ENCODE measurements at places on chromosomes 2 and 18.
A peak's percentile ranks its signal among the peaks of the same experiment; 100 is the strongest.

DNA sequence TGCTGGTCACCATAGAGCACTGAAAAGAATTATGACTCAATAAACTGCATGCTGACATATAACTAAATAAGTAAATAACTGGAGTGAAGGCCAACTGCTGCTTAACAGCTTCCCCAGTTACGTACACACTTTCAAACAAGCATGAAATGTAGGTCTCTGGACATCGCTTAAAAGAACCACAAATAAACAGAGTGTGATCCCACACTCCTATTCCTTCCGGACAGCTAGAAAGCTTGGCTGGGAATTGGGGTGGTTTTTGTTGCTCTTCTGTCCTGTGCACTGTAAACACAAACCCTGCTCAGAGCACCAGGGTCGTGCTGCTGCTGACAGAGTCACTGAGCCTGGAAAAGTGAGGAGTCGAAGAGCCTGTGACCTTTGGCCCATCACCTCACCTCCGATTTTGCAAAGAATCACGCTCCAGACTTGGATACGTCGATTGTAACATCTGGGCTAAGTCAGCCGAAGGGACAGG is 162.7 kb upstream of the NT5C1B start:
- H3K4me3 ChIP-seq = no peak overlapping the region
- H3K27ac ChIP-seq = no peak overlapping the region
- no peaks in the 10 kb centered on the region for H3K36me3 ChIP-seq
- no peaks in the 10 kb centered on the region for H3K4me1 ChIP-seq
- DNase-seq = no peak

- H3K27me3 ChIP-seq = no peaks in the 10 kb centered on the region
- peak overlapping the region; percentile 48 for H3K4me3 ChIP-seq
- H3K4me1 ChIP-seq = peaks cover 8% of the 10 kb centered on the region
- peak overlapping the region; percentile 20 for H3K27ac ChIP-seq
Observed at GRCh38 chr2:199851501-199851810, 464 bp upstream of the FTCDNL1 start.

DNA sequence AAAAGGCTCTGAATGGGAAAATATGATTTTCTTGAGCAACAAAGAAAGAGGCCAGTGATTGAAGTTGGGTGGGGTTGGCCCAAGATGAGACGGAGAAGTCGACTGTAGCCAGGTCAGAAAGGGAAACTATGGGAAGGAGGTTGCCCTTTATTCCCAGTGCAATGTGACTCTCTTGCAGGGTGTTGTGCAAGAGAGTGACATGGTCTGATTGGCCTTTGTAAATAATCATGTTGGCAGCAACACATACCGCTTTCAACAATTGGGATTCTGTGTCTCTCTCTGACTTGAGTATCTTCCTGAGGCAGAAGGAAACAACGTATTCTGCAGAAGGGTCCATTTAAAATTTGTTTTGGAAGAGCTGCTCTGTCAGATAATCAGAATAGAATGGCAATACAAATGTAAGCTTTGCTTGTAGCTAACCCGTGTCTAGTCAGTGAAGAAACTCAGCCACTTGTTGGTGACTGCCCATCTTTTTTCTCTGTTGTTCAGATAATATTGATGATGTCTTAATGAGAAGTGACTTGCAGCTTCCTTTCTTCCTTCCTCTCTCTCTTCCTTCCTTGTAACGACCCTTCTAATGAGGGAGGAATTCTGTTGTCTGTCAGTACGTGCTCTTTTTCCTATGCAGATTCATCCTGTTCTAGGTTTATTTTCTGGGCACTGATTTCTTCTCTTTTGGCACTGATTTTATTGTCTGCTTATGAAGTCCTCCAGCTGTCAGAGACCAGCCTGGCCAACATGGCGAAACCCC is 311.0 kb upstream of the FAM98A start:
- no peaks in the 10 kb centered on the region for H3K27me3 ChIP-seq
- H3K4me1 ChIP-seq = no peaks in the 10 kb centered on the region
- no peak for DNase-seq
- H3K27ac ChIP-seq = no peak overlapping the region

GRCh38 chr2:164735309-164735919 is 106.2 kb downstream of the COBLL1 start:
- H3K4me1 ChIP-seq = no peaks in the 10 kb centered on the region
- H3K4me3 ChIP-seq = no peak overlapping the region
- DNase-seq = no peak
- H3K36me3 ChIP-seq = no peaks in the 10 kb centered on the region
- H3K27me3 ChIP-seq = no peaks in the 10 kb centered on the region

DNA sequence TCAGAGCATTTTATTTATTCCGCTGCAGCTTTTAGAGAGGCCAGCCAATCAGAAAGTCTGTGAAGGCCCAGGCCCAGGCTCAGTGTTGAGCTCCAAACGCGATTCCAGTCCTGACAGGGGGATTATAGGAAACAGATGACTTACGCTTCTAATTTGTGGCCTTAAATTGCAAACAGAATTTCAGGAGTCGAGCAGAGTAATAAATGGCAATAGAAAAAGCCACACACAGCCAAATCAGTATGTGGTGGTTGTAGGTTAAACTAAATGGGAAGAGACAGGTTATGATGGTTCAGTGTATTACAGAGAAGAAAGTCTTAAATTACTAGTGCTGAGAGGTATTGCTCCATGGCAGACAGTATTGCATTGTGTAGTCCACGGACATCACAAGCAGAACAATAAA is 131.0 kb upstream of the ZEB2 start:
- H3K27ac ChIP-seq = no peak overlapping the region
- DNase-seq = no peak
- no peaks in the 10 kb centered on the region for H3K36me3 ChIP-seq
- no peak overlapping the region for H3K4me3 ChIP-seq
- no peaks in the 10 kb centered on the region for H3K27me3 ChIP-seq
- H3K4me1 ChIP-seq = no peaks in the 10 kb centered on the region

DNA sequence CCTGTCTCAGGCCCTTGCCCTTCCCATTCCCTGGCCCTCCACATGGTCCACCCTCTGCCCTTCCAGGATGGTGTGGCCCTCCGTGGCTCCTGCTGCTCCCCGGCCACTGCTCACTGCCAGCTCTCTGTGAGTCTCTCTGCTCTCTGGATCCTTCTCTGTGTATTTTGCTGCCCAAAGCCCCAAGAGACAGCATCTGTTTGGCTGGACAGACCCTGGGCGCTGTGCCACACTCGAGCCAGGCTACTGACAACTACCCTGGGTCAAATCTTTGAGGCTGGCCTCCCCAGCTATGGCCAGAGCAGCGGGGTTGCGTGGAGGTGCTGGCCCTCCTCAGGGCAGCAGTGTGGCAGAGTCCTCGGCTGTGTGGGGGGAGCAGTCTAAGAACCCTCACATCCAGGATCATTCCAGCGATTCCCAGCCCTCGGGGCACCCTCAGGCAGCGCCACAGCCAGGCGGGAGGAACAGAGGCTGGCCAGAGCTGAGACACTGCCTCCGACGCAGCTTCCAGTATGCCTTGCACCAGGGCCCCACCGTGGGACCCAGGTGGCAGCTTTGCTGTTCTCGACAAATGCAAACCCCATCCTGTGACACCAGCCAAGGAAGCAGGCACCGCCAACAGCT is 139.4 kb upstream of the GLI2 start:
- no peaks in the 10 kb centered on the region for H3K27me3 ChIP-seq
- no peak for DNase-seq
- no peaks in the 10 kb centered on the region for H3K36me3 ChIP-seq

- no peak overlapping the region for H3K27ac ChIP-seq
- DNase-seq = no peak
- no peaks in the 10 kb centered on the region for H3K36me3 ChIP-seq
Observed at GRCh38 chr2:118431997-118432396, 343.7 kb downstream of the INSIG2 start.

GRCh38 chr2:130755256-130756052 is at the start of gene AMER3:
TSS of gene AMER3 (plus strand) at chr2:130755540. CDS start at chr2:130762073, 6,533 bp downstream.
- H3K4me3 ChIP-seq = no peak within 1 kb of the TSS
- peaks cover 23% of the 10 kb centered on the region for H3K27me3 ChIP-seq
- peaks cover 9% of the 10 kb centered on the region for H3K4me1 ChIP-seq
- H3K36me3 ChIP-seq = no peaks in the 10 kb centered on the region
- H3K27ac ChIP-seq = no peak within 1 kb of the TSS
- DNase-seq = no peak

GRCh38 chr18:46294318-46294717 is 190.1 kb downstream of the HAUS1 start:
- H3K27ac ChIP-seq = no peak overlapping the region
- H3K4me1 ChIP-seq = peaks cover 8% of the 10 kb centered on the region
- H3K4me3 ChIP-seq = no peak overlapping the region
- DNase-seq = no peak

GRCh38 chr18:37566479-37567060 is 972 bp upstream of the CELF4 start:
- H3K4me3 ChIP-seq = no peak overlapping the region
- H3K27ac ChIP-seq = no peak overlapping the region
- no peak for DNase-seq
- H3K27me3 ChIP-seq = peaks cover 12% of the 10 kb centered on the region
- H3K36me3 ChIP-seq = no peaks in the 10 kb centered on the region

GRCh38 chr2:220293966-220294365 is 666.5 kb downstream of the SLC4A3 start:
- H3K4me1 ChIP-seq = no peaks in the 10 kb centered on the region
- no peaks in the 10 kb centered on the region for H3K27me3 ChIP-seq
- no peak overlapping the region for H3K27ac ChIP-seq
- no peak for DNase-seq
- no peaks in the 10 kb centered on the region for H3K36me3 ChIP-seq

GRCh38 chr2:187497140-187497539 is 49.1 kb upstream of the CALCRL start:
- no peaks in the 10 kb centered on the region for H3K36me3 ChIP-seq
- no peak overlapping the region for H3K4me3 ChIP-seq
- H3K27me3 ChIP-seq = no peaks in the 10 kb centered on the region
- H3K27ac ChIP-seq = no peak overlapping the region
- no peaks in the 10 kb centered on the region for H3K4me1 ChIP-seq
- no peak for DNase-seq

DNA sequence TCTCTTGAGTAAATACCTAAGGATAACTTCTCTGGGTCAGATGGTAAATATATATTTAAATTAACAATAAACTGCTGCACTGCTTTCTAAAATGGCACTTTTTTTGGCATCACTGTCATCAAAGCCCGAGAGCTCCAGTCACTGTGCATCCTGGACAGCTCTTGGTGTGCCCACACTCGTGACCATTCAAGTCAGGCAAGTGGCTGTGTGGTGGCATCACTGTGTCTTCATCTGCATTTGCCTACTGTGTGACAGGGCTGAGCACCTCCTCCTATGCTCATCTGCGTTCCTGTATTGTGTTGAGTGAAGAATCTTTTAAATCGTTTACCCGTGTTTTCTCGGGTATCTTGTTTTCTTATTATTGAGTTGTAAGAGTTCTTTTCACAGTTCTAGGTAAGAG is 568.1 kb upstream of the SALL3 start:
- DNase-seq = no peak
- H3K36me3 ChIP-seq = no peaks in the 10 kb centered on the region
- H3K4me3 ChIP-seq = no peak overlapping the region

GRCh38 chr18:59055345-59056032 is 84.2 kb upstream of the SEC11C start:
- H3K27ac ChIP-seq = no peak overlapping the region
- no peaks in the 10 kb centered on the region for H3K36me3 ChIP-seq
- H3K27me3 ChIP-seq = no peaks in the 10 kb centered on the region
- H3K4me1 ChIP-seq = no peaks in the 10 kb centered on the region

DNA sequence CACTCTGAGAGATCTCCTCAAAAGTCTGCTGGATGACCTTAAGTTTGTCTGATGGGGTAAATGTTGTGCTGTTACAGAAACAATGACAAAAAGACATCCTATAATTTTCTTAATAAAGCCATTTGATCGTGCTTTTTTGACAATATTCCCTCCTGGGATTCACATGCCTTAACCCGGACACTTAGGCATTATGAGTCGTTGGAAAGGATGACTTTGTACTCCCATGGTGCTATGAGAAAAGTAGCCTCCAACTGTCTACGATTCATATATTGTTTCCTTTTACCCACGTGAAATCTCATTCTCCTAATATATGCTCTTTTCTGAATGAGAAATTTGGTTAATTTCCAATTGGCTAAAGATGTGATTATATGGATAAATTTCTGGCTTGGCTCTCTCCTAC is 6.1 kb upstream of the MPP4 start:
- H3K36me3 ChIP-seq = peaks cover 36% of the 10 kb centered on the region
- H3K4me3 ChIP-seq = no peak overlapping the region
- no peaks in the 10 kb centered on the region for H3K27me3 ChIP-seq

DNA sequence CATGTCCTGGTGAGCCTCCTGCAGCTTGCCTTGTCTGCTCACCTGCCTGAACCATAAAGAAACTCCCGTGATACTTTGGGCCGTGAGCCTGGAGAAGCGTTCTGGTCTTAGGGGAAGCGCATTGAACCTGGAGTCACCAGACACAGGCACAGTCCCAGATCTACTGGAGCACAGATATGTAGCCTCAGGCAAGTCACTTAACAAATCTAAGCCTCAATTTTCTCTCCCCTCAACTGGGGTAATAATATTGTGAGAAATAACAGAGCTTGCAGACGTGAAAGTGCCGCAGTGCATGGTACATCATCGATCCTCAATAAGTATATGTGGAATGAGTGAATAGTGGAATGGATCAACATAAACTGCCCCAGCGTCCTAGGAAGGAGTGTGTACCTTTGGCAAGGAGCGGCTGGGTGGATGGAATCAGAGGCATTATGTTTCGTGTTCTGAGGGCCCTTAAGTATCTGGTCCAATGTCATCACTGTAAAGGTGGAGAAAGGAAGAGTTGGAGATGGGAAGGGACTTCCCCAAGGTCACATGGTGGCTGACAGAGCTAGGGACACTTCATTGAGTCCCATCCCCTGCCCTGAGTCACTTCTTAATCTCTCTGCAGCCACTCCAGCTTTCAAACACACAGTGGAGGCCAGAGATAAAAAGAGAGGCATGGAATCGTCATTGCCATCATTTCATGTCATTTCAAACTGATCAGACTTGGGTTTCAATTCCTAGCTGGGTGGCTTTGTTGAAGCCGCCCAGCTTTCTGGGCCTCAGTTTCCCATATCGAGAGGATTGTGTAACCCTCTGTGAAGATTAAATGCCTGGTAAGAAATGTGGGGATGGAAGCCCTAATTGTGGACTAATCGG is 172.4 kb downstream of the DDX1 start:
- H3K27ac ChIP-seq = no peak overlapping the region
- no peak overlapping the region for H3K4me3 ChIP-seq
- no peaks in the 10 kb centered on the region for H3K36me3 ChIP-seq

DNA sequence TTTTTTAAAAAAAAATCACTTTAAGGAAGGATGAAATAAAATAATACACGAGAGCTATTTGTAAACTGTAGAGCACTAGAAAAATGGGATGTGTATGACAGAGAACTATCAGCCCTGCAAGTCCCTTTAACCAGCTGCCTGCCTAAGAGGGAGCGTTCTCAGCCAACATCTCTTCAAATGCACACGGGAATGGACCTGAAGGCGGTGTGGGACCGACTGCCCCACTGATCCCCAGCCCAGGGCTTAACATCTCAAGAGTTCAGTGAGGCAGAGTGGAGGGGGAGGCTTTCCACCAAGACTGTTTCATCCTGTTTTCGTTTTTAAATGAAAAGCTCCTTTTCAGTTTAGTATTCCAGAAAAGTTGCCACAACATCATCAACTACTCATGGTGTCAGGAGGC is 2.2 kb downstream of the INPP4A start:
- no peaks in the 10 kb centered on the region for H3K36me3 ChIP-seq
- peak overlapping the region; percentile 64 for H3K4me3 ChIP-seq

- no peak within 1 kb of the TSS for H3K27ac ChIP-seq
- H3K36me3 ChIP-seq = no peaks in the 10 kb centered on the region
- no peaks in the 10 kb centered on the region for H3K4me1 ChIP-seq
- H3K4me3 ChIP-seq = no peak within 1 kb of the TSS
Observed at GRCh38 chr2:3594493-3595281, at the start of gene COLEC11. TSS of gene COLEC11 (plus strand) at chr2:3595112. CDS start at chr2:3604341, 9,229 bp downstream.

GRCh38 chr18:66916834-66917233 is 312.9 kb upstream of the CDH19 start:
- H3K27me3 ChIP-seq = no peaks in the 10 kb centered on the region
- no peak overlapping the region for H3K27ac ChIP-seq
- H3K36me3 ChIP-seq = no peaks in the 10 kb centered on the region
- H3K4me1 ChIP-seq = no peaks in the 10 kb centered on the region
- DNase-seq = no peak
- H3K4me3 ChIP-seq = no peak overlapping the region
